ENCODE measurements at places on chromosomes 2 and 18.

- DNase-seq = no peak
These were observed 169.5 kb downstream of the SLC8A1 start for GRCh38 chr2:40282428-40282827.

- no peak for DNase-seq
These were observed 17.4 kb upstream of the CHAC2 start for GRCh38 chr2:53750041-53750768.

DNA sequence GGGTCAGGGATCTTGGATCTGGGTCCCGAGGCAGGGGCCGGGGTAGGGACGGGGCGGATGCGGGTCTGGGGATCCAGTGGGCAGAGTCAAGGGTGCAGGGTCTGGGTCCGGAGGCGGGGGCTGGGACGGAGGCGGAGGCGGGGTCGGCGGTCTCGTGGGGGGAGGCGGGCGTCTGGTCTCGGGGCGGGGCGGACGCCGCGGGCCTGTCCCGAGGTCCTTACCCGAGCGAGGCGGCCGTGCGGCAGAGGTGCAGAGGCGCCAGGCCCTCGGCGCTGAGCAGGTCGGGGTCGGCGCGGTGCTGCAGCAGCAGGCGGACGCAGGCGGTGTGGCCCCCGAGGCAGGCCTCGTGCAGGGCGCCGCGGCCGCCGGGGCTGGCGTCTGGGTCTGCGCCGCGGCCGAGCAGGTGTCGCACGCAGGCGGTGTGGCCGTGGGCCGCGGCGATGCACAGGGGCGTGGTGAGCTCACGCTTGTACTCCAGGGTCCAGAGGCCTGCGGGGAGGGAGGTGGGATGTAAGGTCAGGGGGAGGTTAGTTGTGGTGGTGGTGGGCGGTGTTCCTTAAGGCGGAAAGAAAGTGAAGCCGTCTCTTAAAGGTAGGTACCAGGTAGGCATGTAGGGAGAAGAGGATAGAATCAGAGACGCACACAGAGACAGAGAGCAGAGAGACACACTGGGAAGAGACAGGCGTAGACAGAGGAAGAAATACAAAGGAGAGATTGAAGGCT is 26.6 kb downstream of the ASB18 start:
- no peak for DNase-seq

GRCh38 chr2:100008956-100009355 is 133.4 kb downstream of the AFF3 start:
- no peak for DNase-seq

DNA sequence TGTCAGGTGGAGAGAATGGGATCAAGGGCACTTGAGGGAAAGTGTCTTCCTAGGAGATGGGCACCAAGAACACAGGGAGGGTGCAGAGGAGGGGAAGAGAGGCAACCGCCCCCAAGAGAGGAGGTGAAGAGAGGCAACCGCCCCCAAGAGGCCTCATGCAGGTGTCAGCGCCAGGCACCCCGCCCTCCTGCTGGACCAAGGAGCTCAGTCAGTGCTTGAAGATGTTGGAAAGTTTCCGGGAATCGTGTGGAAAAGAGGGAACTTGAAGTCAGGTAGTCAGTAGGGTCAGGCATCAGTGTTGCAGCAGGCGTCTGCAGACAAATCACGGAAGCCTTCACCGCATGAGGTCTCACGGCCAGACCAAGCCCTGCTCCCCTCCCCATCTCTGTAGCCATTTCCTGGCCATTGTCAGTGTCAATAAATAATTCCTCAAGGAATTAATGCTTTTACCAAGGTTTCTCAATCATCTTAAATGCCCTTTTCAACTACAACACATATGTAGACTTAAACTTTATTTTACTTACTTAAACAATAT is 353.1 kb downstream of the EIPR1 start:
- no peak for DNase-seq

GRCh38 chr18:59927246-59927825 is 27.5 kb downstream of the PMAIP1 start:
- peak; percentile 65 for DNase-seq

DNA sequence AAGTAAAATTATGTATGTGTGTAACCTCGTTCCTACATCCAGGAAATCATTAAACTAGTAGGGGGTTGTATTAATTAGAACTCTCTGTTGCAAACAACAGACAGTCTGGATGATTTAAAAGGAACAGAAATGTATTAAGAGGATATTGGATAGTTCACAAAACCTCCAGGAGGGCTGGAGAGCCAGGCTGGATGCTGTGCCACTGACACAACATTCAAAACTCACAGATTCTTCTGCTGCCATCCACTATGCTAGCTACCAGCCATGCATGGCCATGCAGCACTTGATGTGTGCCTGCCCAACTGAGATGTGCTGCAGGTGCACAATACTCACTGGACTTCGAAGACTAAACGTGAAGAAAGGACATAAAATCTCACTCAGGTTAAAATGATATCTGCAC is 48.2 kb upstream of the SH3RF3 start:
- DNase-seq = no peak
